ENCODE measurements at places on chromosomes 1 and 21.

DNA sequence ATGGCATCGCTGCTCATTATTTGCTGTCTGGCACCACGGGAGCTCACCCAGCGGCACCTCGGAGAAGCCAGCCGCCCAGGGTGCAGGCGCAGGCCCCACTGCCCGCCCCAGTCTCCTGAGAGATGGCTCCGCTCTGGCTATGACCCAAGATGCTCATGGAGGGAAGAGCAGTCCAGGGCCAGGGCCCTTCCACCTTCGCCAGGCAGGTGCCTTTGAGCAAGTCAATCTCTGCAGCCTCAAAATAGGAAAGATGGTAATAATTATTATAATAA is 437.3 kb downstream of the KIF26B start:
- DNase-seq = no peak

GRCh38 chr1:1042835-1043234 is 22.9 kb downstream of the AGRN start:
- no peak for DNase-seq

DNA sequence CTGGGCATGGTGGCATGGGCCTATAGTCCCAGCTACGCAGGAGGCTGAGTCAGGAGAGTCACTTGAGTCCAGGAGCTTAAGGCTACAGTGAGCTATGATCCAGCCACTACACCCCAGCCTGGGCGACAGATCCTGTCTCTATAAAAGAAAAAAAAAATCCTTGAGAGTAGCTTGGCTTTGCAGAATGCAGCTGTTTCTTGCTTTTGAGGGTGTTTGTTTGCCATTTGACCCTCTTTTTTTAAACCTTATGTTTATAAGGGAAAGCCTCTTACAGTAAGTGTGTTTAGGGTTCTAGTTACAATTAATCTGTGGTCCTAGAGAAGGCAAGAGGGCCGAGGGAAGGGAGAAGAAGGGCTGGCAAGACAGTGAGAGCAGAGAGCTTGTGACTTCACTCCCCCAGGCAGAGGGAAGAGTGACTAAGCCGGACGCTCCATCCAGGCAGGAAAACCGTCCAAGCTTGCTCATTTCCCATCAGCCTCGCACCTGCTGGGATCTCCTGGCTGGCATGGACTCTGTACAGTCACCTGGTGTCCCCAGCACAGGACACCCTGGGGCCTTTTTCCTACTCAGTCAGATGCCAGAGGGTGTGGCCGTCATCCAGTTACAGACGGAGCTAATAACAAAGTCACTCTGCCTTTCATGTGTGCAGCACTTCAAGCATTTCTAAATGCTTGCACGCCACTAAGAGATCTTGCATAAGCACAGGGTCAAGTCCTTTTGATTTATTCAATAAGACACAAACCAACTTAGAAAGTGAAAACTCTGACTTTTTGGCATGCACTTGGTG is 55.5 kb upstream of the PSEN2 start:
- no peak for DNase-seq

DNA sequence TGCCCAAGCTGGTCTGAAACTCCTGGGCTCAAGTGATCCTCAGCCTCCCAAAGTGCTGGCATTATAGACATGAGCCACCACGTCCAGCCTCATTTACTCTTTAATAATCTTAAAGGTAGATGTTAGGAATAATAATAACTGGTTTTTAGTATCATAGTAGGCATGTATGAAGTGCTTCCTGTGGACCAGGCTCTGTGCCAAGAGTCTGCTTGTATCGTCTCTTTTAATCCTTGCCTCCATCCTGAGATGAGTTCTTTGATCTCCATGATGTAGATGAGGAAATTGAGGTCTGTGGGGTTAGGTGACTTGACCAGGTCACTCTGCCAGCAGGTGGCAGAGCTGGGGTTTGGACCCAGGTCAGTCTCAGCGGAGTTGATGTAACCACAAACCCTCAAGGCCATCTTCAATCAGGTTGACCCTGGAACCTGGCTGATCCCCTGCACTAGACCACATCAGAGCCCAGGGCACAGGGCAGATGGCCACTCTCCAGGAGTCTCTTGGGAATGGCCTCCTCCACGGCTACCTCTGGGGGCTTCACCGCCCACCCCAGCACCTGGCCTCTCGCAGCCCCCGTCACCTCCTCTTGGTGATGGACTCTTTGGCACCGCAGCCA is 11.3 kb downstream of the EFHD2 start:
- no peak for DNase-seq

DNA sequence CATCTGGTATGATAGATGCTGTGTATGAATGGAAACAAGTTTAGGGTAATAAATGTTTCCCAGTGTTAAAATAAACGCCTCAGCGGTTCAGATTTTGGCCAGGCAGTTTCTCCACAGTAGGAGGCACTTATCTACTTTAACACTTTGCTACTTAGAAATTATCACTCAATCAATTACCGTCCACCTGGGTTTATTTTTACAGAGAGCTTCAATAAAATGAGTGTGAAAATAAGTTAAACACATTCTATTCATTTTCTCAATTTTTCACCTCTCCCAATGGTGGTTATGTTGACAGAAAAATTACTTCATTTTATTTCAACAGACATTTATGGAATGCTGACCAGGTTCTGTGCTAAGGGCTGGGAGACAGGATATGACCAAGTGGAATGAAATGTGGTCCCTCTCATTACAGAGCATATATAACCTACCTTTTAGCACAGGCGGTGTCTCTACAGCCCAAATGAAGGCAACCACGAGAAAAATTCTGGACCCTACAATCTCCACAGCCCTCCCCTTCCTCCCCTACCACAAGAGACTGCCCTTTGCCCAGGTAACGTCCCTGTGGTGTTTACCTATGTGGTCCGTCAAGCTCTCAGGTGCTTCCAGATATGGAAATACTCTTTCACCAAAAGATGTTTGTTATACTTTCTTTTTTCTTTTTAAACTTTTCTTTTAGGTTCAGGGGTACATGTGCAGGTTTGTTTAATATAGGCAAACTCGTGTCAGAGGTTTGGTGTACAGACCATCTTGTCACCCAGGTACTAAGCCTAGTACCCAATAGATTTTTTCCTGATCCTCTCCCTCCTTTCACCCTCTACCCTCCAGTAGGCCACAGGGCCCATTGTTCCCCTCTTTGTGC is 105.5 kb downstream of the HLCS start:
- no peak for DNase-seq

DNA sequence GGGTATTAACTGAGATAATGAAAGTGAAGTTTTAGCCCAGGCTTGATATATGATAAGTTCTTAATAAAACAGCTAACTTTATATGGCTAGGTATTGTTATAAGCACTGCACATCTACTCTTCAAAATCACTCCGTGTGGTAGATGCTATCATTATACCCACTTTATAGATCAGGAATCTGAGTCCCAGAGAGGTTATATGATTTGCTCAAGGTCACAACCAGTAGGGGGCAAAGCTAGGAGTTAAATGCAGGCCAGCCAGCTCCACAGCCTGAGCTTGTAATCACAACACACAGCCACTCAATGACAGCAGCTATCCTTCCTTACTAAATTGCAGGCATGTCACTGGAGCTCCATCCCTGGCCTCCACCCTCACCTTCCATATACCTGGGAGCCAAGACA is 115.8 kb downstream of the CAPN8 start:
- no peak for DNase-seq

DNA sequence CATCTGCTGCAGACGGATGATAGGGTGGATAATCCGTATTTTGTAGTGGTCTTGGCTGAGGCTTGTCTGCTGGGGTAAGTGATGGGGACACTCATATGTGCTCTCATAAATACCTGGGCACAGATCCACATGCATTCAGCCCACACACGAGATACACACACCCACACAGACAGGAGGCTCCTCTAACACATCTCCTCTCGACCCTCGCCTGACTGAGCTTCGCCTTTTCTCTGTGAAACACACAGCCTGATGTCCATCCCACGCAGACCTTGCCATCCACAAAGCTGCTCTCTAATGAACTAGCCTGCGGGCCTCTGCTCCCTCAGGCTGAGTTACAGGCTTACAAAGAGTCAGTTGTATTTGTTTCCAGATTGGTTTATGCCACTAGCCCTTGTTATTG is 96.3 kb upstream of the CSF3R start:
- DNase-seq = no peak

DNA sequence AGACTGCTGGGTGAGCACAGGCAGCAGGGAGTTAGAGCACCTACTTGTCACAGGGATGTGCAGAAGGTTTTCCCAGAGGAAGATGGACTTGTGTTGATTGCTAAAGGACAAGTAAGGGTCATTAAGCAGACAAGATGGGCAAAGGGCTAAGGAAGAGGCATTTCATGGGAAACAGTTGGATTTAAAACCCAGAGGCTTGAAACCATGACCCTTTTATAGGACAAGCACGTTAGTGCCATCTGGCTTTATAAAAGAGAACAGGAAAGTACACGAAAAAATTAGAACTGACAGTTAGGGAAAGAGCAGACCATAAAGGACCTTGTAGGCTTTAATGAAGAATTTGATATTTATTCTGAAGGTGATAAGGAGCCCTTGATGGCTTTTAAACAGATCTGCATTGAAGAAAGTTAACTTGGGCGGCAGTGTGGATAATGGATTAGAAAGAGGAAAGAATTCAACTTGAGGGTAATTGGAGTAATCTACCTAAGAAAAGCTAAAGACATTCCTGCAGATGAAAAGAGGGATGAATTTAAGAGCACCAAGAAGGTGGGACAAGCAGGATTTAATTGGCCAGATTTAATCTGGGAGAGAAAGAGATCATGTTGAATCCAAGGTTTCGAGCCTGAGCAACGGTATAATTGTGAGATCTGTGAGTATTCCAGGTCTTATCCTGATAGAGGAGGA is 68.6 kb downstream of the ZC3H11B start:
- DNase-seq = no peak

- DNase-seq = no peak
Observed at GRCh38 chr1:31007462-31007991, 58.0 kb downstream of the PUM1 start.
